ENCODE measurements at places on chromosomes 5 and 9. TPM values are rescaled to one million over a fixed set of nuclear protein-coding genes. Genes with fewer than 3 reads are reported as not detected.
A peak's percentile ranks its signal among the peaks of the same experiment; 100 is the strongest.

Gene ADGRD2
- total RNA-seq = not detected

Gene BOD1
- 62.7 TPM for total RNA-seq

DNA sequence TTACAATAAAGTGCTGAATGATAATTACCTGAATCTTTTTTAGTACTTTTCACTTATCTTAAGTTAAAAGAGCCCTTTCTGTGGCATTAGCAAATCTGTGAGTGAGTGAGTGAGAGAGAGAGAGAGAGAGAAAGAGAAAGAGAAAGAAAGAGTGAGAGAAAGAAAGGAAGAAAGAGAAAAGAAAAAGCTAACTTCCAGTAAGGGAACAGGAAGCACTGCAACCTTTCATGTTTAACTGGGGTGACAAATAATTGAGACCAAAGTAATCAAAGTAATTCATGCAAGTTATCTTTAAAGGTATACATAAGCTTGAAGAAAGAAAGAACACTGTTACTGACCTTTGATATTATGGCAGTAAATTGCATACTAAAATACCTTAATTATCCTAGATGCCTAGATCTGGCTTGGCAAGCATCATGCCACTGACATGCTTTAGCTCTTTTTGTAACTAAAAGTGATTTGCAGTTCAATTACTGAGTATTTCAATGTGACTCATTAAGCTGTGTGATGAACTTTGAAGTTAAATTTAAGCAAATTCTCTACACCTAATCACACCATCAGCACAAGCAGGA, 21.7 kb downstream of the FEM1C start:
- no peaks in the 10 kb centered on the region for H3K4me1 ChIP-seq
- H3K4me3 ChIP-seq = no peak overlapping the region
- H3K27ac ChIP-seq = no peak overlapping the region

GRCh38 chr5:177403102-177403791, 2.8 kb upstream of the PFN3 start:
- H3K4me1 ChIP-seq = peaks cover 4% of the 10 kb centered on the region
- H3K36me3 ChIP-seq = no peaks in the 10 kb centered on the region
- H3K4me3 ChIP-seq = peak overlapping the region; percentile 92

Gene LIFR
- total RNA-seq = 41.6 TPM

Gene GOLGA2
- 78.3 TPM for total RNA-seq

DNA sequence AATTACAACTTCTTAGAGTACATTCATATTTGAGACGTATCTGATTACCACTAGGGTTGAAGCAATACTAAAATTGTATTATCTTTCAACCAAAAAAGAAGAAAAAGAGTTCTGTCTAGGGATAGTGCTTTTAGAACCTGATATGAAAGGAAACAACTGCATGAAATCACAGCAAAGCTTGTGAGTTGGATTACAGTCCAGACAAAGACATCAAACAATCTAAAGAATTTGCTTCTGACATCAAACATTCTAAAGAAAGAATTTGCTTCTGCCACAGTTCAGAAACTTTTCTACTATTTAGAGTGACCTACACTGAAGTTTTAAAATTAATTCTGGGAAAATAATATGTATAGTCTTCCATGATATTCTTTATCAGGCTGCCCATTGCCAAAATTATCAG, 1141.1 kb upstream of the ACO1 start:
- no peak overlapping the region for H3K27ac ChIP-seq
- H3K4me3 ChIP-seq = no peak overlapping the region
- no peaks in the 10 kb centered on the region for H3K4me1 ChIP-seq

- H3K36me3 ChIP-seq = peaks cover 2% of the 10 kb centered on the region
- no peak for DNase-seq
- H3K4me3 ChIP-seq = no peak overlapping the region
- peaks cover 24% of the 10 kb centered on the region for H3K4me1 ChIP-seq
Observed at GRCh38 chr9:137743695-137744094, 124.9 kb downstream of the EHMT1 start.

Gene ARPC5L
- 25.2 TPM for total RNA-seq

GRCh38 chr9:124623966-124624734, 117.0 kb upstream of the NR5A1 start:
- H3K27me3 ChIP-seq = peaks cover 1% of the 10 kb centered on the region
- no peak for DNase-seq
- no peak overlapping the region for H3K4me3 ChIP-seq
- no peak overlapping the region for H3K27ac ChIP-seq

DNA sequence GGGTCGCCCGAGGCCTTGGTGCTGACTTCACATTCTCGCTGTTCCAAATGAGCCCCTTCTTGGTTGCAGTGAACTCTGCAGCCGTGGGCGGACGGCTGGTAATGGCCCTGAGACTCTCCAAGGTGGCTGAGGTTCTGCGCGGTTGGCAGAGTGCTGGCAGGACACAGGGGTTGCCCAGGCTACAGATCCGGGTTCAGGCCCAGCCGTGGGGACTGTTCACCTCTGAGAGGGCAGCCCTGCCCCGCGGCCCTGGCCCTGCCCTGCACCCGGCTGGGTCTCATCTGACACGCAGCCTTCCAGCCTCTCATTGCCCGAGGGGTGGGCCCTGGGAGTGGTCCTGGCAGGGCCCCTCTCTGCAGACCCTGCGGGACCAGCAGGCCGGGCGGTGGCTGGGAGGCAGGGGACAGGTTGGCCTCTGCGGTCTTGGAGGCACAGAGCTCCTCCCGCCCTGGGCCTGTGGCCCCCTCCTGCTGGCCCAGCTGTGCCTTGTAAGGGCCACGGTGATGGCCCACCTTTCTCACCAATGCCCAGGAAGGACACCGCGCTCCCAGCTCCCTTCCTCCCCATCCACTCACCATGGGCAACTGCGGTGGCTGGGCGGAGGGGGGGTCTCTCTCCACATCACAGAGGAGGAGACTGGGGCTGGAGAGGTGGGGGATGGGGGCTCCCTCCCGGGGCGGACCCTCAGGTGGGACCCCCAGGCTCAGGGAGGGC, 51.6 kb downstream of the AHRR start:
- peak; percentile 16 for DNase-seq
- peaks cover 6% of the 10 kb centered on the region for H3K4me1 ChIP-seq
- no peak overlapping the region for H3K27ac ChIP-seq
- no peak overlapping the region for H3K4me3 ChIP-seq
- no peaks in the 10 kb centered on the region for H3K36me3 ChIP-seq

- H3K4me1 ChIP-seq = peaks cover 10% of the 10 kb centered on the region
- no peaks in the 10 kb centered on the region for H3K27me3 ChIP-seq
- no peaks in the 10 kb centered on the region for H3K36me3 ChIP-seq
- H3K27ac ChIP-seq = no peak overlapping the region
- no peak overlapping the region for H3K4me3 ChIP-seq
Observed at GRCh38 chr9:89008055-89008743, 16.9 kb downstream of the S1PR3 start.

DNA sequence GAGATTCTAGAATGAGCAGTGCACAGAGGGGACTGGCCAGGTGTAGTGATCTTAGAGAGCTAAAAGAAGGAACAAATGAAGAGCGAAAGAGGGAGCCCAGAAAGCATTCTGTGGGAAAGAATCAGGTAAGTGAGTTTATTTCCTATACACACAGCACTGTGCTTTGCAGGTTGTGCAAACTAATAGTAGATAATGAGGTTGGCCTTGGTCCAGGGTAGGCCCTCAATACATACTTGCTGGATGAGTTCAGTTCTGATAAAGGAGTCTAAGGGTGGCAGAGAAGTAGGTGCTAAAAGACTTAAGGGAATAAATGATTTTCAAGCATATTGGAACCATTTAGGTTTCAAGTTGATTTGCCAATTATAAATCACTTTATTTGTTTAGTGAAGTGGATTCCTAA, 122.0 kb downstream of the NPR3 start:
- no peaks in the 10 kb centered on the region for H3K4me1 ChIP-seq
- H3K27me3 ChIP-seq = no peaks in the 10 kb centered on the region
- H3K36me3 ChIP-seq = no peaks in the 10 kb centered on the region

Gene SRA1
- total RNA-seq = 45.0 TPM

DNA sequence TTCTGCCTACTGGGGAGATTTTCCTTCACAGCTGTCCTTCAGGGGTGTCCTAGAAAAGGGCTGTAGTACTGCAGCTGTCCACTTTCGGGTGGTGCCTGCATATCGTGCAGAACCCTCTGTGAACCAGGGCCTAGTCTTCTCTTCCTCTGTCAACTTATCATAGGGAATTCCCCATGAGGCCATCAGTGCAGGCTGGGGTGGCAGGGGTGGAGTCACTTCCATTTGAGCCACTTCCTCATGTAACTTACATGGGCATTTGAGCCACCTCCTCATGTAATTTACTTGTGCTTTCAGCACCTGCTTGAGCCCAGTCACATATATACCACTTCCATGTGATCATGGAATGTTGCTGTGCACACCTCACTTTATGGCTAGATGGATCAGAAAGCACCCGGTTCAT, 742.0 kb upstream of the RGMB start:
- DNase-seq = no peak
- H3K27me3 ChIP-seq = peaks cover 2% of the 10 kb centered on the region
- no peaks in the 10 kb centered on the region for H3K4me1 ChIP-seq
- peaks cover 10% of the 10 kb centered on the region for H3K36me3 ChIP-seq

Gene HNRNPA0
- total RNA-seq = 65.2 TPM

GRCh38 chr9:36148311-36149051, 11.9 kb downstream of the GLIPR2 start:
- DNase-seq = no peak
- H3K27ac ChIP-seq = no peak overlapping the region
- peaks cover 3% of the 10 kb centered on the region for H3K4me1 ChIP-seq
- no peak overlapping the region for H3K4me3 ChIP-seq
- H3K36me3 ChIP-seq = peaks cover 21% of the 10 kb centered on the region
- H3K27me3 ChIP-seq = no peaks in the 10 kb centered on the region

GRCh38 chr9:133601746-133602145, 7.4 kb downstream of the FAM163B start:
- peaks cover 15% of the 10 kb centered on the region for H3K4me1 ChIP-seq
- no peak overlapping the region for H3K27ac ChIP-seq
- DNase-seq = peak; percentile 7
- H3K4me3 ChIP-seq = no peak overlapping the region
- H3K36me3 ChIP-seq = peaks cover 13% of the 10 kb centered on the region

Gene PRELID2
- total RNA-seq = 4.6 TPM

Gene ARSK
- 5.5 TPM for total RNA-seq

All from glutamatergic neuron (in vitro differentiated cells).